Thoracic aorta (tissue), 2 donors: ENCODE measurements at places on chromosomes 3 and 15.

DNA sequence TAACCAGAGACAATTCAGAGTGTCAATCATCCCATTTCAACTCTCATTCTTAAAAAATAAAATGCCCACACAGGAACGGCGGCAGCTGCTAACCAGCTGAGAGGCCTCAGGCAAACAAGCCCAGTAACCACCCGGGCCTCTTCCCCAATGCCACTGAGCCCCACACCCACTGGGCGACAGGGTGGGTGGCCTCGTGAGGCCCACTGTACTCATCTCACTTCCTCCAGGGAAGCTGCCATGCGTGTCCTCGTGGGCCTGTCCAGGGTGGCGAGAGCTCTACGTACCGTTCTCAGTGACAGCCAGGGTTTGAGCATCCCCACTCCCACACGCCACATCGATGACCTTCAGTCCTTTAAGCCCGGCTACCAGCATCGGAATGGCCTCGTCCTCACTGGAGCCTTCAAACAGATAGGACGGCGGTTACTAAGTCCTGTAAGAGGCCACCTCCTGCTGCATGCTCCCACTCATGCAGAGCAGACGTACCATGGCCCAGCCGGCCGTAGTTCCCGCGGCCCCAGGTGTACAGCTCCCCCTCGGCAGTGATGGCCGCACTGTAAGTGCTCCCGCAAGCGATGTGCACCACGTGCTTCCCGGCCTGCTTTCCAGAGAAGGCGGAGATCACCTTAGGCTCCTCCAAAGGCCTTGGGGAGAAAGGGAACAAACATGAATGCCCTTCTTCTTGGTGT is 56.5 kb downstream of the HERC2 start:
- DNase-seq, result no peak
- H3K36me3 ChIP-seq, result peaks cover 45% of the 10 kb centered on the region
- H3K27ac ChIP-seq, result no peak overlapping the region
- no peaks in the 10 kb centered on the region for H3K4me1 ChIP-seq
- H3K27me3 ChIP-seq, result no peaks in the 10 kb centered on the region
- no peak overlapping the region for H3K4me3 ChIP-seq

DNA sequence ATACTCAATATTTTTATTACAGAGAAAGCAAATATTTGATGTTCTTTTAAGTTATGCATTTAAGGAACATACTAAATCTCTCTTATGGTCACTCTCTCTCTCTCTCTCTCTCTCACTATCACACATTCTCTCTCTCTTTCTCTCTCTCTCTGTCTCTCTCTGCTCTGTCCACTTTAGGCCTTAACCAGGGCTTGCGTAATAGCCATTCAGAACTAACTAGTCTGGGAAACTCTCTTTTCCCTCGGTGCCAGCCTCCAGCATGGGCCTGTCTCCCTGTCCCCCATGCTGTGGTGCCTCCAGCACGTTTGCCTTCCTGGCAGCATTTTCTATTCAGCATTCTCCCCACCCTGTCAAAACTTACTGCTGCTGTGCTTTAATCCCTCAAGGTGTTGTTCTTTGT is 389.7 kb downstream of the ROBO1 start:
- H3K27me3 ChIP-seq, result no peaks in the 10 kb centered on the region
- H3K4me3 ChIP-seq, result no peak overlapping the region
- DNase-seq, result no peak
- H3K4me1 ChIP-seq, result no peaks in the 10 kb centered on the region

- no peak overlapping the region for H3K4me3 ChIP-seq
- H3K4me1 ChIP-seq, result no peaks in the 10 kb centered on the region
- no peak for DNase-seq
- H3K27ac ChIP-seq, result no peak overlapping the region
Measured at GRCh38 chr15:65927545-65927944, 58.3 kb downstream of the RAB11A start.

DNA sequence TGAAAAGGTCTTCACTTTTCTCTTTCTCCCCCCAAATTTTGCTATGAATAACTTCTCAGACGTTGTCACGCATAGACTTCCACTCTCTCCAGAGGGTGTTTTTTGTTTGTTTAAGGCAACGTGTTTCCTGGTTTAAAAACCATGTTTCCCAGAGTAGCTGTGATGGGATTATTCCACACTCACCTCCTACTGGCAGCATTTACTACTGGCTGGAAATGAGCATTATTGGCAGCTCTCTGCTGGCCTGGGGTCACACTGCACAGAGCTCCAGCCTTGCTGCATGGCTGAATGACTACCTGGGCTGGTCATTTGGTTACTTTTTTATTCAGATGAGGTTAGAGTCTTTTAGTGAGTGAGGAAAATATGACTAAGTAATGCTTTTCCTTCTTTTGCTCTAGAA is 65.2 kb downstream of the RARB start:
- H3K27ac ChIP-seq, result no peak overlapping the region
- no peaks in the 10 kb centered on the region for H3K27me3 ChIP-seq
- H3K4me1 ChIP-seq, result no peaks in the 10 kb centered on the region
- H3K4me3 ChIP-seq, result no peak overlapping the region
- no peak for DNase-seq

- no peaks in the 10 kb centered on the region for H3K27me3 ChIP-seq
- no peak overlapping the region for H3K27ac ChIP-seq
- DNase-seq, result no peak
- H3K4me3 ChIP-seq, result no peak overlapping the region
Measured at GRCh38 chr3:133461291-133461690, 61.4 kb downstream of the BFSP2 start.

DNA sequence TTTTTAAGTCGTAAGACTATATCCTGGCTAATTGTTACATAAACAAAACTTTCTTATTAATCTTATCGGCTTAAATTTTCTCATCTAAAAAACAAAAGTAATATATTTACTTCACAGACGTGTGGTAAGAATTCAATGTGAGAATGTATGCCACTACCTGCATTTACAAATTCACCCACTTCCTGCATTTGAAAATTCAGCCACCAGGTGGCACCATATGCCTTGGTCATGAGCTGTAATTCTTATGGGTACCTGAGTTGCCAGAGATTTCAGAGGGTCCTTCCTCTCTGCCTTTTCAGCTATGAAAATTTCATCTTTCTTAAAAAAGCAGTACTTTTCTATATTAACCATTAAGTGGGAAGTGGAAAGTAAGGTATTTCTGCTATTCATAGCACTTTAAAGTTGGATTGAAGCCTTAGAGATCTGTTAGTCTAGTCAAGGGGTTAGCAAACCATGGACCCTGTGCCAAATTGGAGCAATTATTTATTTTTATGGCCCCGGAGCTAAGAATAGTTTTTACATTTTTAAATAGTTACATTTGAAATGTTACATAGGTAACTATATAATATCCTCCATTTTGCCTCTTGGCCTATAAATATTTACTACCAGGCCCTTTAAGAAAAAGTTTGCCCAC is 127.8 kb downstream of the HCN4 start:
- H3K27ac ChIP-seq, result peak overlapping the region; percentile 14
- no peak overlapping the region for H3K4me3 ChIP-seq
- H3K27me3 ChIP-seq, result no peaks in the 10 kb centered on the region

GRCh38 chr3:147699175-147699838 is 290.1 kb downstream of the ZIC1 start:
- no peak overlapping the region for H3K4me3 ChIP-seq
- no peaks in the 10 kb centered on the region for H3K36me3 ChIP-seq
- H3K27ac ChIP-seq, result no peak overlapping the region
- no peak for DNase-seq

- DNase-seq, result no peak
- no peaks in the 10 kb centered on the region for H3K4me1 ChIP-seq
- no peaks in the 10 kb centered on the region for H3K27me3 ChIP-seq
- H3K4me3 ChIP-seq, result no peak overlapping the region
- H3K36me3 ChIP-seq, result no peaks in the 10 kb centered on the region
Measured at GRCh38 chr3:43213631-43214030, 72.7 kb upstream of the SNRK start.

DNA sequence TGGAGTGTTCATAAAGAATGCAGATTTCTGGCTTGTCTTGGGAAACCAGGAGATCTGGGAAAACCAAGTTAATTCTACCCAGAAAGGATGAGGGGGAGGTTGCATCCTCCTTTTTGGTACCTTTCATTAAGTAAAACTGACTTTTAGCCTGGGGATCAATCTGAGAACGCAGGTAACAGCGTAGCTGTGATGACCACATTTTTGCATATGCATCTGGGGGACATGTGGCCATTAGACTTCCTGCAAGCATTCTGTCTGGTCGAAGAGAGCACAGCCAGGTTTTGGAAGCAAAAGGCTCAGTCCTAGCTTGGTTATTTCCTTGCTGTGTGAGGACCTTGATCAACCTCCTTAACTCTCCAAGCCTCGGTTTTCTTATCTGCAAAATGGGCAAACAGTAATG is 145.2 kb downstream of the SHQ1 start:
- H3K36me3 ChIP-seq, result no peaks in the 10 kb centered on the region
- H3K27ac ChIP-seq, result no peak overlapping the region
- H3K4me3 ChIP-seq, result no peak overlapping the region
- H3K27me3 ChIP-seq, result no peaks in the 10 kb centered on the region
- H3K4me1 ChIP-seq, result no peaks in the 10 kb centered on the region
- no peak for DNase-seq

DNA sequence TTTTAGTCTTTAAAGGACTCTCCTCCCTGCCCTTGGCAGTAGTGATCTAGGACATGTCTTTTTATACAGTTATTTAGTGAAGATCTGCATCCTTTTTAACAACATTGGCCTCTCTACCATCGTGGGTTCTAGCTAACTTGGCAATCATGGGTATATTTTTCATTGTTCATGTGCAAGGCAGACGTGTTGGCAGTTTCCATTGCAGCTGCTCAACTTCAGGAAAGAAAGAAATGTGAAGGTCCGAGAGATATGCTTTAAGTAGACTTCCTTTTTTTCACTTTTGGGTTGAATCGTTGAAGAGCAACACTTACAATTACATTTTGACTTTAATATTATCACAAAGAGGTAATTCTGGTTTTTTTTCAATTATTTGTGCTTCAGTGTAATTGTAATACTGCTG is 172.6 kb downstream of the SATB1 start:
- no peak overlapping the region for H3K4me3 ChIP-seq
- H3K27me3 ChIP-seq, result no peaks in the 10 kb centered on the region
- no peaks in the 10 kb centered on the region for H3K36me3 ChIP-seq
- no peak for DNase-seq

GRCh38 chr3:67018789-67019526 is 20.9 kb downstream of the KBTBD8 start:
- DNase-seq, result no peak
- no peaks in the 10 kb centered on the region for H3K4me1 ChIP-seq
- H3K27me3 ChIP-seq, result no peaks in the 10 kb centered on the region
- H3K4me3 ChIP-seq, result no peak overlapping the region
- no peaks in the 10 kb centered on the region for H3K36me3 ChIP-seq

DNA sequence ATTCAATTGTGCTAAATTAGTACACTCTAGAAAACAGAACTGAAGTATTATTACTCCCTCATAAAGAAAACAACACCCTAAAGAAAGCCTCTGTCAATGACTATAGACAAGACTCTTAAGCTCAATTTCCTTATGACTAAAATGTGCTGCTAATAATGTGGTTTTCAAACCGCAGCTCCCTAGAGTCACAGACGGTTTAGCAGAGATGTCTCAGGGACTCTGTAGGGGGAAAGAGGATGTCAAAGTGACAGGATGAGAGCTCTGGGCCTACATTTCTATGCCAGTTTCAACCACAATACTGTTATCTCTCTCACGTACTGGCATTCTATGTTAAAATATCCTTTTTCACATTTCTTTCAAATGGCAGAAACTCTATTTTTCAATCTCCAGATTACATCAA is 37.6 kb upstream of the WDR49 start:
- no peak for DNase-seq
- H3K4me3 ChIP-seq, result no peak overlapping the region
- H3K4me1 ChIP-seq, result no peaks in the 10 kb centered on the region
- H3K27me3 ChIP-seq, result no peaks in the 10 kb centered on the region
- H3K36me3 ChIP-seq, result peaks cover 5% of the 10 kb centered on the region
- H3K27ac ChIP-seq, result no peak overlapping the region

GRCh38 chr15:31585240-31585639 is 258.6 kb downstream of the KLF13 start:
- no peaks in the 10 kb centered on the region for H3K27me3 ChIP-seq
- no peaks in the 10 kb centered on the region for H3K36me3 ChIP-seq
- DNase-seq, result no peak
- no peak overlapping the region for H3K27ac ChIP-seq
- no peak overlapping the region for H3K4me3 ChIP-seq

- DNase-seq, result no peak
- peaks cover 32% of the 10 kb centered on the region for H3K4me1 ChIP-seq
- H3K36me3 ChIP-seq, result no peaks in the 10 kb centered on the region
Measured at GRCh38 chr3:60645801-60646200, 605.5 kb downstream of the FHIT start.

- H3K4me1 ChIP-seq, result no peaks in the 10 kb centered on the region
- no peaks in the 10 kb centered on the region for H3K36me3 ChIP-seq
- DNase-seq, result no peak
Measured at GRCh38 chr3:165225604-165226003, 29.4 kb upstream of the SLITRK3 start.

- DNase-seq, result no peak
- peak overlapping the region; percentile 50 for H3K4me3 ChIP-seq
- peaks cover 82% of the 10 kb centered on the region for H3K4me1 ChIP-seq
- peak overlapping the region; percentile 81 for H3K27ac ChIP-seq
- H3K27me3 ChIP-seq, result no peaks in the 10 kb centered on the region
Measured at GRCh38 chr3:30657914-30658313, 51.5 kb downstream of the TGFBR2 start.

GRCh38 chr3:116966649-116967048 is 257.1 kb downstream of the TUSC7 start:
- no peaks in the 10 kb centered on the region for H3K27me3 ChIP-seq
- no peak for DNase-seq
- no peak overlapping the region for H3K4me3 ChIP-seq
- no peak overlapping the region for H3K27ac ChIP-seq

GRCh38 chr3:172332256-172333041 is 115.8 kb downstream of the GHSR start:
- H3K4me1 ChIP-seq, result no peaks in the 10 kb centered on the region
- H3K27me3 ChIP-seq, result no peaks in the 10 kb centered on the region
- H3K36me3 ChIP-seq, result peaks cover 29% of the 10 kb centered on the region
- DNase-seq, result no peak

DNA sequence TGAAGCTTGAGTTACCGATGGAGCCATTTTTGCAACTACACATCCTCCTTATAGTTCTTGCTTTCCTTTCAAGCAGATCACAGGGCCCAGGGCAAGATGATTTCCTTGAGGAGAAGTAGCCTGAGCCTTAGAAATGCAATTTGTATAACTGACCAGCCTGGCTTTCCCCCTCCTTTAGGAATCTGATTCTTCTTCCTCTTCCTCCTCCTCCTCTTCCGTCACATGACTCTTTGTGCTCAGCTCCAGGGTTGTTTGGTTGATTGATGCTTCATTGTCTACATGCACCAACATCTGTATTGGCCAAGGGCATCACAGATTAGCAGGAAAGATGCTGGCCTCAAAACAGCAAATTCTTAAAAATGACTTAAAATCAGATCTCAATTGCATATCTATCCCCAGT is 3.3 kb downstream of the SNAPC5 start:
- no peak overlapping the region for H3K27ac ChIP-seq
- no peak overlapping the region for H3K4me3 ChIP-seq
- H3K36me3 ChIP-seq, result peaks cover 31% of the 10 kb centered on the region
- no peak for DNase-seq
- H3K4me1 ChIP-seq, result peaks cover 5% of the 10 kb centered on the region
